Suprapubic skin (tissue), 4 donors: ENCODE measurements at places on chromosomes 7 and 10.

- DNase-seq, result no peak
Measured at GRCh38 chr10:129547608-129548007, 80.6 kb downstream of the MGMT start.

- DNase-seq, result no peak
Measured at GRCh38 chr7:55344840-55345239, 20.3 kb upstream of the LANCL2 start.

DNA sequence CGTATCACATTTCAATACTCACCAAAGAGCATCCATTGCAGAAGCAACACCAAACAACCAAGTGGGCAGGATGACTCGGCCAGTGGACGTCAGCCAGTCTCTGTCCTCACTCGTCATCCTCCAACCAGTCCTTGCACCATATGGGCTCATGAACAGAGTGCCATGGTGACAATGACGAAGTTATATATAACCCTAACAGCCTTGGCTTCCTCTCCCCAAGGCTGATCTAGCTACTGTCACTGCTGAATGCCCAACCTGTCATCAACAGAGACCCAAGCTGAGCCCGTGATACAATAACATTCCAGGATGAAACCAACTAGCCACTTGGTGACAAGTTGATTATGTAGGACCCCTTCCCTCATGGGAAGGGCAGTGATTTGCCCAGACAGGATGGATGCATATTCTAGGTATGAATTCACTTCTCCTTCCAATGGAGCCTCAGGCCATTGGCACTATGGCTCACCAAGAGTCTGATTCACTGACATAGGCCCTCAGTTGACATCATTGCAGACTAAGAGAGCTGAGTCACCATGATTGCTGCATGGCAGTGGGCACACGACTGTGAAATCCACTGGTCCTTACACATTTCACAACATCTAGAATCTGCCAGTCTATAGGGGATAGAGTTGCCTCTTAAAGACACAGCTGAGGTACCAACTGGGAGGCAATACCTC, 26.3 kb upstream of the PPIF start:
- no peak for DNase-seq

- no peak for DNase-seq
Measured at GRCh38 chr7:55101359-55101758, 82.5 kb downstream of the EGFR start.

GRCh38 chr10:57694956-57695608, 572.6 kb downstream of the IPMK start:
- DNase-seq, result no peak

DNA sequence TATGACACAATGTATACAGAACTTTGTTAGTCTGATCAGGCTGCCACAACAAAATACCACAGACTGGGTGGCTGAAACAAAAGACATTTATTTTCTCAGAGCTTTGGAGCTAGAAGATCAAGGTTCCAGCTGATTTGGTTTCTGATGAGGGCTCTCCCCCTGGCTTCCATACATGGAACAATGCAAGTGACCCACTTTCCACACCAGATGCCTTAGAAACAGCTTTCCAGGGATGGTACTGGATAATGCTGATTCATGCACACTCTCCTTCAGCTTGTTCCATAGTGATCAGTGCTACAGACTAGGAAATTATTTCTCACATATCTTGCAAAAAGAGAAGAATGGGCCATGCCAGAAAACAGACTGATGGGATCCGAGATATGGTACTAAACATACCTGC, 1274.9 kb upstream of the SORCS1 start:
- no peak for DNase-seq

DNA sequence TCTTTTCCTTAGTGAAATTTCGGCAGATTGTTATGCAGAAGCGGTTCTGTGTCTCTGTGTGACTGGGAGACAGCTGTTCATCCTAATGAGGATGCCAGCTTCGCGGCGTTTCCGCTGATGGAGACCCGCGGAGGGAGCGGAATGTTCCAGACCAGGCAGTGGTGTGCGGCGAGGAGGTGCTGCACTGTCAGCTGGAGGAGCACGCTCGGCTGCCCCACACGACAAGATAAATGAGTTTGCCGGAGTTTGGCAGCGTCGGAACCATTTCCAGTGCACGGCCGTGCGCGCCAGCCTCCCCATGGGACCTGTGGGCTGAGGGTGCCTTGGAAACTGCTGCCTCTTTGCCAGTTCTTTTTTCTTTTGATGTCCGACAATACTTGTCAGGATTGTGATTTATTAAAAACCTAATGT, 64.6 kb downstream of the WDR37 start:
- DNase-seq, result no peak

- DNase-seq, result no peak
Measured at GRCh38 chr7:39583539-39583938, 17.3 kb downstream of the YAE1 start.

GRCh38 chr7:55211726-55212125, 153.4 kb upstream of the LANCL2 start:
- no peak for DNase-seq

GRCh38 chr7:121909716-121910345, 36.9 kb downstream of the PTPRZ1 start:
- DNase-seq, result no peak

GRCh38 chr10:111030042-111030750, 46.6 kb upstream of the ADRA2A start:
- DNase-seq, result no peak

GRCh38 chr10:5557040-5557721, 32.4 kb downstream of the CALML3 start:
- peak; percentile 61 for DNase-seq

DNA sequence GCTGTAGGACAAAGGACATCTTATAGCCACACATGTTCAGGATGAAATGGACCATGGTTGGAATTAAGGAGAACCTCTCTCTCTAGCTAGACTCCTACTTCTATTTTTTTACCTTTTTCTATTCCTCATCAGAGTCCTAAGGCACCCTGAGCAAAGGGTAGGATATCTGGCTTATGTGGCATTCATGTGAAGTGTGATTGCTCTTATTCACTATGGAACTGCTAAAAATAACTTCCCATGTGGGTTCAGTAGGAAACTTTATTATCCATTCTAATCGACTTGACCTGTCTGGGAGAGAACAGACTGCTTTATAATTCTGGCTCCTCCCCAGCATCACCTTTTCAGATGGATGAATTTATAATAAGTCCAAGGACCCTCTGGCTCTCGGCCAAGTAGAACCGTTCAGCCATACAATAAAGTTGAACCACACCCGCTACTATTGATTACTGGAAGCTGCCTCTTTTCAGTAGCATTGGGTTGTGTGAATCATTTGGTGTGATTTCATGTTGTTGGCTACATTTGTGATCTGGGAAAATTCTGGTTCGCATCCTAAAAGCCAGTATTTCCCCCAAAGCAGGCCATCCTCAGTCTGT, 117.5 kb downstream of the NRF1 start:
- no peak for DNase-seq

GRCh38 chr7:77674878-77675277, 21.4 kb upstream of the RSBN1L start:
- DNase-seq, result no peak

DNA sequence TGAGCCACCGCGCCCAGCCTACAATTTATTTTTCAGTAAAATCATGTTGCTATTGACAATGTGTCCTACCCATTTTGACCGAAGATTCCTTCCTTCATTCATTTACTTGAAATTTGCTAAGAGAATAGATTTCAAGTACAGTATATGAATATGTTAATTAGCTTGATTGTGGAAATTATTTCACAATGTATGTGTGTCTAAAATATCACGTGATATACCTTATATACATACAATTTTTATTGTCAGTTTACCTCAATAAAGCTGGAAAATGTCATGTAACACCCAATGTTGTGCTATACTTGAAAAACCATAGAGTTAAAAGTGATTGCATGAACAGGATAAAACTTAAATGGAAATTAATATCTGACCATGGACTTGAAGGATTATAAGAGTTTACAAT, 521.7 kb upstream of the ANKRD30A start:
- DNase-seq, result no peak

DNA sequence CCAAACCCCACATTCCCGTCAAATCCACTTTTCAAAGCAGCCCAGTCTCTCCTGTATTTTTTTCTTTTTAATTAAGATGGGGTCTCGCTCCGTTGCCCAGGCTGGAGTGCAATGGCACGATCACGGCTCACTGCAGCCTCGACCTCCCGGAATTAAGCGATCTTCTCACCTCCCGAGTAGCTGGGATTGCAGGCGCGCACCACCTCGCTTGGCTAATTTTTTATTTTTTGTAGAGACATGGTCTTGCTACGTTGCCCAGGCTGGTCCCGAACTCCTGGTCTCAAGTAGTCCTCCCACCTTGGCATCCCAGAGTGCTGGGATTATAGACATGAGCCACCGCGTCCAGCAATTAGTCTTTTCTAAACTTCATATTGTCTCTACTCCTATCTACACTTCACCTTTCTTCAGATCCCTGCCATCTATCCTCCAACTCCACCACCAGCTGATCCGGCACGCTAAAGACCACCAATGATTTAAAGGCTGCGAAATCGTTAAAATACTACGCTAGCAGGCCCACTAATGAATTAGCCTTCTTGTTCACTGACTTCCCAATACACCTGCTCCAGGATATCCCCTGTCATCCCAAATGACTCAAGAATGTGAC, 525 bp upstream of the CHUK start:
- no peak for DNase-seq

DNA sequence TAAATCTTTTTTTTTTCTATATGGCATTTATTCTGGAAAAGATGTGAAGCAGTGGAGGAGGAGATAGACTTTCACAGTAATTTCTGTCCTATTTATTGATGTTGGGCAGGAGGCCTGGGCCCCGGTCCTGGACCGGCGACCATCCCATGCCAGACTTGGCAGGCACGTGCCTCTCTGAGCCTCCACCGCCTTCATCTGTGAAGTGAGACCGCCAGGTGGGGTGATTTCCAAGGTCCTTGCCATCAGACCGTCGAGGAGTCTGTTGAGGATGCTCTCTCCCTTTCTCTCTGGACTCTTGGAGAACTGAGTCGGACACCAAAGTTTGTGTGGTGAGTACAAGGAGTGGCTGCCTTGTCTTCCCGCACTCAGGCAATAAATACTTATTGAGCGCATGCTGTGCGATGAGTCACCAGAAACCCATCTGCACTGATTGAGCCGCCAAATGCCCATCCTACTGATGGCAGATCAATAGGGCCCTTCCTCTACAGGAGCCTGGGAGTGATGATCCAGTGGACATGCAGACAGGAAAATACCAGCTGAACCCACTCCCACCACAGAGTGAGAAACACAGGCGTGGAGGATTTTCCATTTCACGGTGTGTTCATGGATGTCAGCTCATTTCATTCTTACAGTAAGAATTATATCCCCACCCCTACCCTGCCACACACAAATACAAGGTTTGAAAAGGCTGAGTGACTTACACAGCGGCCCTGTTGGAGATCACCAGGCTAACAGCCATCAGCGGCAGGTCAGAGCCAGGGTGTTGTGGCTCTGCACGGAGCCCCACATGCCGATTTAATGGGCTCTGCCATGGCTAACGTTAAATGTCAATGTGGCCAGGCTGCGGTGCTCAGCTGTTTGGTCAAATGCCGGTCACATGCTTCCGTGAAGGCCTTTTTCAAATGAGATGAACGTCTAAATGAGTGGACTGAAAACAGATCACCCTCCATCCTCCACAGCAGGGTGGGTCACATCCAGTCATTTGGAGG, 11.5 kb upstream of the PRKAG2 start:
- no peak for DNase-seq

GRCh38 chr10:101014966-101015581, 15.5 kb downstream of the LZTS2 start:
- DNase-seq, result no peak

GRCh38 chr7:43491984-43492383, 90.9 kb upstream of the STK17A start:
- no peak for DNase-seq

- DNase-seq, result no peak
Measured at GRCh38 chr7:111554086-111554485, 8.2 kb downstream of the IMMP2L start.

- no peak for DNase-seq
Measured at GRCh38 chr7:90605055-90605454, 8.9 kb downstream of the CDK14 start.

DNA sequence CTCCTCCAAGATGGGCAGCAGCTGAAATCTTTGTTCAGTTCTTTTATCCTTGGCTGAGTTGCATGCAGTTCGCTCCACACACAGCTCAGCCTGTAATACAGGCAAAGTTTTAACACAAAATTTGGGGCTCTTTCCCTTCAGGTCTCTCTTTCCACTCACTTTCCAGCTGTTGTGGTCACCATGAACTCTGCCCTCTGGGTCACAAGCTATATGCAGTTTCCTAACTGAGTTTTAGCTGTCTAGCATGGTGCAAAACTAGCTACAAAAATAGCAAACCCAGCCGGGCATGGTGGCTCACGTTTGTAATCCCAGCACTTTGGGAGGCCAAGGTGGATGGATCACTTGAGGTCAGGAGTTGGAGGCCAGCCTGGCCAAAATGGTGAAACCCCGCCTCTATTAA, 53.2 kb downstream of the ABI1 start:
- DNase-seq, result no peak

GRCh38 chr10:58854811-58855210, 321.6 kb upstream of the PHYHIPL start:
- DNase-seq, result no peak

DNA sequence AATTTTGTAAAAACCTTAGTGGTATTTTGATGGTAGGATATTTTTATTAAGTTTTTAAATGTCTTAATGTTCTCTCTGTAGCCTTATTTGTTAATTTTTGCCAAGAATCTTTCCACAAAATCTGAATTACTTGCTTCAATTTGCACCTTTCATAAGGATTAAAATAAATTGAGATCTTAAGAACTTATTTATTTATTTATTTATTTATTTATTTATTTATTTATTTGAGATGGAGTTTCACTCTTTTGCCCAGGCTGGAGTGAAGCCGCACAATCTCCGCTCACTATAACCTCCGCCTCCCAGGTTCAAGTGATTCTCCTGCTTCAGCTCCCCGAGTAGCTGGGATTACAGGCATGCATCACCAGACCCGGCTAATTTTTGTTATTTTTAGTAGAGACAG, 98.6 kb downstream of the PPP1R9A start:
- no peak for DNase-seq

DNA sequence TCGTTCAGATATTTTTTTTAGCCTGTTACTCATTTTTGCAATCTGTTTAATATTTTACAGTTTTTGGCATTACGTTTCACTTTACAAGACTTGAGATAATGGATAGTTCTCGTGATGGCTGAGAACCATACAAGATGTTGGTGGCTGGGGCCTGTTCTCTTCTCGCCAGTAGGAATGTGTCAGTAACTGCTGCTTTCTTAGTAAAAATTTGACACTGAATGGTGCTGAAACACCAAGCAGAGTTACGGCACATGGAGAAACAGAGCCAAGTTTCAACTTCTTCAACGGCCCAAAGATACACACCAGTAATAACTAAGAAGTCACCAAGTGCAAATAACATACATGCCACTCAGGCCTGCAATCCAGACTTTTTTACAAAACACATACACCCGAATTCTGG, 130.4 kb downstream of the NRP1 start:
- DNase-seq, result no peak

DNA sequence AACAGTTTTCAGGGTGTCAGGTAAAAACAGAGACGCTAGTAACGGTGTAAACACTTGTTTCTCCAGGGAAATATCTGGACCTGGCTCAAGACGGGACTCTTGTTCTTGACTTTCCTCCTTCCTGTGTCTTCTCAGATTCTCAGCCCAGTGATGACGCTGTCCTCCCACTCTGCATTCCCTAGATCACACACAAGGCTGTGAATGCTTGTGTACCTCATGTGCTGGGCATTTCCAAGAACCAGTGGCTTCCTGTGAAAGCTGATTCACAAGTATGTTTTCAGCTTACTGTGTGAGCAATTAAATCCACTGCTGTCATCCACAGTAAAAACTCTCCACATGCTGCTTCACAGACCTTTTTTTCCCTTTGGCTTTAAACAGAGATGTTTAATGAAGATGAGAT, 193.8 kb upstream of the DPP6 start:
- DNase-seq, result no peak
